ENCODE measurements at places on chromosomes 4 and X.

DNA sequence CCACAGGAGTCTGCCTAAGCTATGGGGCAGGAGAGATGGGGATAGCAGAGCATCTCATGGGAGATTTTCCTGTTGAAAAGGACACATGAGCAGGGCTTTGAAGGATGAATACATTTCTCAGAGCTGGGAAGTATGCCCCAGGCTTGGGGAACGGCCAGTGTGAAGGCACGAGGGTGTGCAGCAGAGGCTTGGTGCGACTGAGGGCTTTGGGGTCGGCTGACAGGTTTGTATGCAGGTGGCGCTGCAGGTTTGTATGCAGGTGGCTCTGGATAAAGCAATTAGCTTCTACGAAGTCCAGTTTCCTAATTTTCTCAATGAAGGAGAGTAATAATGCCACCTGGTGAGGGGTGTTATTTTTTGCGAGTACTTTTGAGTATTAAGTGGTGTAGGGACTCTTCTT lies 6.8 kb upstream of the KIAA0232 start:
- no peak for DNase-seq

GRCh38 chrX:48794911-48795515 lies 6.9 kb upstream of the HDAC6 start:
- no peak for DNase-seq

- DNase-seq, result no peak
These were observed 47.6 kb downstream of the ABCG2 start for GRCh38 chr4:88110826-88111225.

- DNase-seq, result no peak
These were observed 150.1 kb upstream of the NEIL3 start for GRCh38 chr4:177159600-177159999.

DNA sequence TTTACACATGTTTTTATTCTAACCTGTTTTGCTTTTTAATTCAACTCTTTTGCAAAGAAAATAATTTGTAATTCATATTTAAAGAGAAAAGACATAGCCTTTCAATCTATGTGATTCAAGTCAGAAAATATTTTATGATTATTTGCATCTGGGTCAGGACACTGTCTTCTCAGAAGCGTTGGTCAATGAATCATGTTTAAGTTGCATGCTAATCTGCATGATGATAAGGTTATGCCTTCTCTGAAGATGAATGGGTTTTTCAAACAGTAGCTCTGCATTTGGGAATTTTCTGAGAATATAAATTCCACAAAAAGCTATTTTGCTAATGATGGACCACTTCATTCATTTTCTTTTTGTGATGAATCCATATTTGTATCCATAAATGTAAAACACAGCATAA lies 282.5 kb downstream of the TMA16 start:
- DNase-seq, result no peak
